ENCODE measurements at places on chromosomes 1 and 21.
A peak's percentile ranks its signal among the peaks of the same experiment; 100 is the strongest.

GRCh38 chr1:218299416-218299815 lies 14.3 kb downstream of the RRP15 start:
- DNase-seq = no peak

DNA sequence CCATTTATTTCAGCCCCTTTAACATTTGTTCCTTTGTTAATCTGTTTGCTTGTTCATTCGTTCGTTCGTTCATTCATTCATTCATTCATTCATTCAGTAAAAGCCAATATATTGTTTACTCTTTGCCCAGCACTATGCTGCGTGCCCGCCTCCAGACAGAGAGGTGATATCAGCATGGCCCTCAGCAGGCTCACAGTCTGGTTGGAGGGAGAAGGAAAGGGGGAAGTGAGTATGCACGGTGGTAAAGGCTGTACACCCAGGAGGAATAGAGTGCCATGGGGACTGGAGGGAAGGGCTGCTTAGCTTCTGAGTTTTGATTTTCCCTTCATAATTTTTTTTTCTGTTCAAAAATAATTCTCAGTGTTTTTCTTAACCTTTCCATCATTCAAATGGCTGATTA lies 144.7 kb downstream of the NOS1AP start:
- no peak for DNase-seq

- DNase-seq = no peak
Measured at GRCh38 chr1:96632045-96632664, 89.4 kb upstream of the PTBP2 start.

- no peak for DNase-seq
Measured at GRCh38 chr1:235918032-235918431, 51.3 kb upstream of the LYST start.

- DNase-seq = no peak
Measured at GRCh38 chr1:31666263-31666963, 21.7 kb upstream of the PEF1 start.

- no peak for DNase-seq
Measured at GRCh38 chr1:67843746-67844145, 10.5 kb upstream of the GNG12 start.

- DNase-seq = no peak
Measured at GRCh38 chr1:111151838-111152237, 11.8 kb downstream of the CEPT1 start.

GRCh38 chr21:42315296-42315891 lies at the start of gene TFF3:
Gene TFF3, minus strand, starts transcription at chr21:42315409. Its CDS starts 35 bp downstream, at chr21:42315374.
- no peak for DNase-seq

GRCh38 chr21:38819719-38820159 lies 14.0 kb downstream of the ETS2 start:
- DNase-seq = no peak

- DNase-seq = no peak
Measured at GRCh38 chr1:24963099-24963872, 33.2 kb upstream of the RUNX3 start.

DNA sequence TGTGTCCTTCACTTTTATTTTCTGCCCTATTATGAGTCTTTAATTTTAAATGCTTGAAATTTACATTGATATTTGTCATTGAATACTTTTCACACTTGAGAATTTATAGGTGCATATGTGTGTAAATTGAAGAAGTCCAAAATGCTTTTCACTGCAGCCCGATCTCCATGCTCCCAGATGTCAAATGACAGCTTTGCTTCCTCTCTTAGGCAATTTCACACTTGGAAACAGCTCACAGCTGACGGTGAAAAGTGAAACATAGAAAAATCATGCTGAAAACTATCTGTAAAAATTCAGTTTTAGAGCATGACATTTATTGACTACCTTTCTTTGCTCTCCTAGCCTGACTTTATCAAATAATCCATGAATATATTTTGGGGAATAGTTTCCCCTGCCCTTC lies 196.0 kb downstream of the RPS6KC1 start:
- no peak for DNase-seq

- no peak for DNase-seq
Measured at GRCh38 chr1:50349242-50349565, 74.0 kb downstream of the DMRTA2 start.

GRCh38 chr21:31502537-31503143 lies 156.9 kb upstream of the SOD1 start:
- no peak for DNase-seq

GRCh38 chr1:11598461-11598860 lies 55.8 kb downstream of the FBXO2 start:
- no peak for DNase-seq

GRCh38 chr1:158945061-158945460 lies 13.7 kb downstream of the PYHIN1 start:
- DNase-seq = no peak

DNA sequence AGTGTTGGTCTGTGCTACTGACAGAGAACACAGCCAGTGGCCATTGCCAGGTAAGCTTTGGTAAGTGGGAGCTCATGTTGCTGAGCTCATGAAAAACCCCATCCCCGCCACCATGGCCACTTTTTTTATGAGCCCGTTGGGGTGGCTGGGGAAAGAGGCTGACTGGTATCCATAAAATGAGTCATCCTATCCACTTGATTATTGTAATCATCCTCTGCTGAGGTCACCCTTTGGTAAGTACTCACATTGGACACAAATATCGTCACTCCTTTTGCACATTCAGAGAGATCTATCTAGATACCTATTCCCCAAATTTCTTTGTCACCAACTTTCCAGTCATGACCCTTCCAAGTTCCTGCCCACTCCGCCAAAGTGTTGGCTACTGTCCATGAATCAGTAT lies 22.0 kb downstream of the SLAMF7 start:
- DNase-seq = no peak

GRCh38 chr1:119569095-119569494 lies 62.1 kb downstream of the HSD3B1 start:
- no peak for DNase-seq

- DNase-seq = no peak
Measured at GRCh38 chr1:65538086-65538485, 117.6 kb downstream of the LEPR start.

DNA sequence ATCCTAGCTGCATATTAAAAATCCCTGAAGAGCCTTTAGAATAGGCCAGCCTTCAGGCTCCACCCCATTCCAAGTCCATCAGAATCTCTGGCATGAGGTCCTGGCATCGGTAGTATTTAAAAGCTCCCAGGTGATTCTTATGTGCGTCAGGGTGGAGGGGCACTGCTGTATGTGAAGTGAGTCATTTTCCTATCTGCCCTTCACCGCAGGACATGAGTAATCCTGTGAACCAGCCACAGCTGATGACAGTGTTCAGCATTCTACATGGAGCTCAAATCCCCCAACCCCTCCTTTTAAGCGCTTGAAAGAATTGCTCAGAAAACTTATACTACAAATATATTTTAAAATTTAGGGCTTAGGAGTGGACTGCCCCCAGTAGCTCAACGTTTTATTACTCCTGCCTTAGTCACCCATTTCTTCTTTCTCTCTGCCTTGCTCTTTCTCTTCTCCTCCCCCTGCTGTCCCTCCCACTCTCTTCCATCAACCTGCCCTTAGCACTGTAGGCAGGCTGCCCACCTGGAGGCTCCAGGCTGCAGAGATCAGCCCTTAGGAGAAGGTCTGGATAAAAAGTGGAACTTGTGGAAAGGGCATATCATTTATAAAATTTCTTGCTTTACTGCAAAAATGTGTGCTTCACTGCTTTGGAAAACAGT lies 73.8 kb upstream of the ZNF281 start:
- peak; percentile 70 for DNase-seq

DNA sequence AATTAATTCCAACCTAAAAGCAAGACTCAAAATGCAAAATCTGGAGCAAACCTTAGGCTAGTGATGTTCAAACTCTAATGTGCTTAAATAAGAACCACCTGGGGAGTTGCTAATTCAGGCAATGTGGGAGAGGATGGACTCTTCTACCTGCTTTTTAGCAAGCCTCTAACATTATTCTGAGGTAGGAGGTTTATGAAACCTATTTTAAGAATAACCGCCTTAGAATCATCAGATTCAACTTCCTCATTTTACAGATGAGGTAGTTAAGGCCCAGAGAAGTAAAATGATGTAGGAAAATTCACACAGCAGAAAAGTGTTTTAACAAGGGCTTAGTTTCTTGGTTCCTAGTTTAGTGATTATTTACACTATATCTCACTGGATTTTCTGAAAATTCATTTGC lies 8.6 kb upstream of the NTNG1 start:
- DNase-seq = no peak

- no peak for DNase-seq
Measured at GRCh38 chr1:55426619-55427018, 211.5 kb upstream of the USP24 start.

DNA sequence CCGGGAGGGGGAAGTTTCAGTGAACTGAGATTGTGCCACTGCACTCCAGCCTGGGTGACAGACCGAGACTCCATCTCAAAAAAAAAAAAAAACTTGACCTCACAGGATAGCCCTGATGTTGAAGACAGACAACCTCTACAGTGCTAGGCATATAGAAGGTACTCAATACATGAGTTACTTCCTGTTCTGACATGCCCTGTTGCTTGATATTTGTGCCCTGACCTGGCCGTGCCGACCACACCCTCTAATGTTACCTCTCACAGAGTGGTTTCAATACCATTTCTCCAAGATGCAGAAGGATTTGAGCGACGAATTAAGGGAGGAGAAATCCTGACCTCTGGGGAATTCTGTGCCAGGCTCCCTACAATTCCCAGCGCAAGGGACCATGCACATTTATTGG lies 5.2 kb downstream of the PTAFR start:
- DNase-seq = no peak
